Stimulated activated CD8-positive, alpha-beta memory T cell treated with anti-CD3 and anti-CD28 coated beads, Interleukin-15, amount 100 ng/mL, for 4 hours (primary cell): ENCODE measurements at places on chromosomes 6 and 20.

DNA sequence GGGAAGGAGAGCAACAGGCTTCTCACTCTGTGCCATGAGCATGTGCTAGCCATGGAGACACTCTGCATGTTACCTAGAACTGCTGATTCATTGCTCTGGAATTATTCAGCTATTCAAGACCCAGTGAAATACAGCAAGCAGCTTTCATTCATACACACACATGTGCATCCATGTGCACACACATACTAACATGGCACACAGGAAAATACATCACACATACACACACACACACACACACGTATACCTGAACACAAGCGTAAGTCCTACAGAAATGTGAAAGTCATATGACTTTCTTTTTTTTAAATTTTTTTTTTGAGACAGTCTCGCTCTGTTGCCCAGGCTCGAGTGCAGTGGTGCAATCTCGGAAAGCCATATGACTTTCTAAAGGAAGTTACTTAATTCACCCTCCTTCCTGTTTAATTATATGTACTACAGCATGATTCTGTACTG is 108.2 kb upstream of the NFATC2 start:
- DNase-seq = no peak

DNA sequence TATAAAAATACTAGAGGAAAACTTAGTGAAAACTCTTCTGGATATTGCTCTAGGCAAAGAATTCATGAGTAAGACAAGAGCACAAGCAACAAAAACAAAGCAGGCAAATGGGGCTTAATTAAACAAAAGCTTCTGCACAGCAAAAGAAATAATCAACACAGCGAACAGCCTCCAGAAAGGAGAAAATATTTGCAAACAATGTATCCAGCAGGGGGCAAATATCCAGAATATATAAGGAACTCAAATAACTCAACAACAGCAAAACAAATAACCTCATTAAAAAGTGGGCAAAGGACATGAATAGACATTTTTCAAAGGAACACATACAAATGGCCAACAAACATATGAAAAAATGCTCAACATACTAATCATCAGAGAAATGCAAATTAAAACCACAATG is 17.1 kb upstream of the HECA start:
- DNase-seq = no peak

GRCh38 chr20:35225319-35226125 is 968 bp upstream of the MMP24 start:
- DNase-seq = no peak

DNA sequence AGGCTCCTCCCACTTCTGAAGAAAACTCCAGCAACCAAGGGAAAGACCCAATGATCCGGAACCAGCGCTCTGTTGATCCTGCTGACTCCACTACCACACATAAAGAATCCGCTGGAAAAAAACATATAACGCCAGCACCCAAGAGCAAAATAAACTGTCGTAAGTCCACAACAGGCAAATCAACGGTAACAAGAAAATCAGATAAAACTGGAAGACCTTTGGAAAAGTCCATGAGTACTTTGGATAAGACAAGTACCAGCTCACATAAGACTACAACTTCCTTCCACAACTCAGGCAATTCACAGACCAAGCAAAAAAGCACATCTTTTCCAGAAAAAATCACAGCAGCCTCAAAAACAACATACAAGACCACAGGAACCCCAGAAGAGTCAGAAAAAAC is 8.0 kb downstream of the MUCL3 start:
- no peak for DNase-seq

- no peak for DNase-seq
Measured at GRCh38 chr20:15799871-15800270, 773.4 kb downstream of the KIF16B start.

- DNase-seq = no peak
Measured at GRCh38 chr6:30100585-30101443, 12.1 kb downstream of the TRIM31 start.

GRCh38 chr6:44386364-44386928 is 1.1 kb upstream of the CDC5L start:
- no peak for DNase-seq

DNA sequence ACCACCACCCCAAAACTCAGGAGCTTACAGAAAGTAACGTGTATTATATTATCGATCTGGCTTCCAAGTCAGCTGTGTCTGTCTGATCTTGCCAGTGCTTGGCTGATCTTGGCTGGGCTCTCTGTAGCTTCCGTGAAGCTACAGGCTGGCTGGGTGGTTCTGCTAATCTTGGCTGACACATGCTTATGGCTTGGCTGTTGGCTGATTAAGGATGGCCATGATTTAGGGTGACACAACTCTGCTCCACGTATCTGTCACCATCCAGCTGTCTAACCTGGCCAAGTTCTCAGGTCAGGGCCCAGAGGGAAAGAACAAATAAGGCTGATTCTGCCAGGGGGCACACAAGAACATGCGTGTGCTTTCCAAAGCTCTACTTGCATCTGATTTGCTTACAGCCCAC is 64.7 kb upstream of the PRL start:
- DNase-seq = no peak

DNA sequence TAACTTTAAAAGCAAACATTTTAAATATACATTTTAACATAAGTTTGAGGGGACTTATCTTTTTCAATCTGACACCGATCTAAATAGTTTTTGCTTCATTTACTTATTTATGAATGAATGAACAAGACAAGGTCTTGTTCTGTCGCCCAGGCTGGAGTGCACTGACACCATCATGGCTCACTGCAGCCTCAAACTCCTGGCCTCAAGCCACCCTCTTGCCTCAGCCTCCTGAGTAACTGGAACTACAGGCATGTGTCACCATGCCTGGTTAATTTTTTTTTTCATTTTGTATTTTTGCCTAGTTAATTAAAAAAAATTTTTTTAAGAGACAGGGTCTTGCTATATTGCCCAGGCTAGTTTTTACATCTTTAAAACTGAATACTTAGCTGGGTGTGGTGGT is 25.4 kb downstream of the FBXO9 start:
- DNase-seq = no peak

- no peak for DNase-seq
Measured at GRCh38 chr6:47112317-47112716, 70.2 kb upstream of the ADGRF1 start.

DNA sequence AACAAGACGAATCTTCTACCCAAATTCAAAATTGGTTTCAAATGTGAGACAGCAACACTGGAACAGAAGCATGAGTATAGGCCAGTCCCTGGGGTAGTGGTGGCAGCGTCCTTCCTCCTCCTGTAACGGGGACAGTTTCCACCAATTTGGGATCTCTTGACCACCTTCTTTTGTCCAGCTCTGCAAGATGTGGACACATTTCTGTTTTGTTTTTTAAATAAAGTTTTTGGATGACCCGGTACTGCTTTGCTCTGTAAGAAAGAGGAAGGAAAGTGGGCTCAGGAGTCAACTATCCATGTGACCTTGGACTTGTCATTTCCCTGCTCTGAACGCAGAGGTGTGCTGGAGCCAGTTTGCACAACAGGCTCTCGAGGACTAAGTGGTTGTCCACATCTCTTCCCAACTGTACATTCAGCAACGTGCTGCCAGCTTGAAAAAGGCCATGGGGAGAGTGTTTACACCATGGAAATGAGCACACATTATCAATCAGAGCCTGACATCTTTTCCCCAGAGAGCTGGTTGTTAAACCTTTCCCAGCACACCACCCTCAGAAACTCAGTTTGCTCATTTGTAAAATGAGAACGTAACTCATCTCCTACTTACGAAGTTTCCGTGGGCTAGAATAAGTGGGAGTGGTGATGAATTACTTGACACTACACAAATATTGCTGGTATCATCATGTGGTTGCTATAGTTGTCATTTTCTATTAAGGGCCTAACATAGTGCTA is 66.5 kb downstream of the ADTRP start:
- no peak for DNase-seq

DNA sequence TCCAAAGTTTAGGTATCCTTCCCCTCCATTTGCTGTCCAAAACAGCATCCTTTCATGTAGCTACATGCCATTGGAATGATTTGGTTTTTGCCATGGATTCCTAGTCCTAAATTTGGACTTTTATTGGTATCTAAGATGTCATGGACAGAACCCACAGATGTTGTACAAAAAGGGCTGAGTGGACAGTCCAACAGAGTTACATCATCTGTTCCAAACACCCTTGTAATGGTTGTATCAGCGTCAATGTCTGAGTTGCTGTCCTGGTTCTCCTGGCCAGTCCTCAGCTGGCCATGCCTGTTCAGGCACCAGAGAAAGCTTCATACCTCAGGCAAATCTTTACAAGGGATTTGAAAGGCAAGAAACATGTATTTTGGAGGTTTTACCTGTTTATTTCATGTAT is 191.3 kb downstream of the ESR1 start:
- no peak for DNase-seq

DNA sequence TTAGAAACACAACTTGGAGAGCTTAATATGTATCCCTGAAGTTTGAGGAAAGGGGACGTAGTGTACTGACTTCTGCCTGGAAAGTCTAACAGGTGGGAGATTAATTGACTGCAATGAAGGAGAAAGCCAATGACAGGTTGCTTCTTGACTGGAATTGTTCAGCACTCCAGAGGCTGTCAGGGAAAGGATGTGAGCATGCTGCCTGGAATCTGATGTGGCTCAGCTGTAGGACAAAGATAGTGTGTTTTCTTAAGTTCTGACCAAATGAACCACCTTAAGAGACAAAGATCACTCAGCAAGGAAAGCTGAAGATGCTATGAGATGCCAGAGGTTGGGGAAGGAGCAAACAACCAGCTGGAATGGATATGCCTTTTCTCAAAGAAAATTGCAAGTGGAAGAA is 185.8 kb downstream of the PHF3 start:
- DNase-seq = no peak

- DNase-seq = no peak
Measured at GRCh38 chr20:23649242-23649641, 11.5 kb upstream of the CST3 start.

- DNase-seq = no peak
Measured at GRCh38 chr20:48238781-48239180, 453.5 kb upstream of the SULF2 start.

- DNase-seq = no peak
Measured at GRCh38 chr20:56592211-56592610, 36.9 kb upstream of the TFAP2C start.

DNA sequence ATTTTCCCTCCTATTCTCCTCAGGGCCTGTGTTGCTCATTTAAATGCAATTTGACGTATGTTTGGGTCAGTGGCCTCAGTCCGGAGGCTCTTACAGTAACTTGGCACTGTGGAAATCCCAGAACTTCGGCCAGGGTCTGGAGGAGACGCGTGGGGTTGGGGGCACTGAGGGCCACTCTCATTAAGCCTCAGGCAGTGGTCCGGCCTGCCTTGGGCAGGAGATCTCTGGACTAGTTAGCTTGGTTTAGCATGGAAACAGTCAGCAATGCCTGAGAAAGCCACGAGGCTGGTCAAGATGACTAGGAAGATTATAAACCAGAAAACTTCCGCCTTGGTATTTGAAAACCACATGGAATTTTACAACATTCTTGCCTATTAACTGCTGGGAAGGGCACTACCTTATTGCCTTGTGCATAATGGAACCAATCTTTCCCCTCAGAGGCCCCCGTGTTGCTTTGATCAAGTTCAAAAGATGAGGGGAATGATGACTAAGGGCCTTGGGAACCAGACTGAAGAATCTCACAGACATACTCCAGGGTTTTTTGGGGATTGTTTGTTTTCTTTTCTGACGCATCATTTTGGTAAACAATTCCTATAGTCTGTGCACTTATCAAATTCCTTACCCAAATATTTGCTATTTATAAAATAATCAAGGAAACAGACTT is 206.0 kb upstream of the PREP start:
- DNase-seq = no peak

GRCh38 chr20:51511861-51512619 is 30.5 kb downstream of the NFATC2 start:
- no peak for DNase-seq

GRCh38 chr6:54236984-54237383 is 71.3 kb upstream of the TINAG start:
- DNase-seq = no peak

- DNase-seq = no peak
Measured at GRCh38 chr6:152595499-152595898, 41.7 kb downstream of the SYNE1 start.

- no peak for DNase-seq
Measured at GRCh38 chr6:136015531-136015930, 164.0 kb downstream of the PDE7B start.

DNA sequence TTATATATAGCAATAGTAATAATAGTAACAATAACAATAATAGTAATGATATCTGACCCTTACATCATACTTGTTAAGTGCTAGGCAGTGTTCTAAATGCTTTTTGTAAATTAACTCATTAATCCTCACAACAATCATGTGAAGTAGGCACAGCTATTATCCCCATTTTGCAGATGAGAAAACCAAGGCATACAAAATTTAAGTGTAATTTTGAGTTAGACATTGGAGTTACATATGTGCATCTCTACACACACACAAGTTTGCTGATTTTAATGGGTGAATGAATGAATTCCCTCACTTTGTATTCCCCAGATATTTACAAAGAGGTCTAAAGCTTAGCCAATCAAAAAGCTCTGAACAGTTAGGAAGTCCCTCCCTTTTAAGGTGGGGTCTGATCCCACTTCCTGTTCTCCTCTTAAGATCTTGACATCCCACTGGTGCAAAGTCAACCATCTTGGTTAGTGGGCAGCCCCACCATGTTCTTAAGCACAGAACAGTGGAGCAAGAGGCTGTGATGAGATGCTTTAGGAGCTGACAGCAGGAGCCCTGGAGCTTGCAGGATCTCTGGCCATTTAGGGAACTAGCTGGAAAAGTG is 85.3 kb upstream of the FOXP4 start:
- no peak for DNase-seq

GRCh38 chr6:10369896-10370295 is 45.0 kb downstream of the TFAP2A start:
- no peak for DNase-seq

DNA sequence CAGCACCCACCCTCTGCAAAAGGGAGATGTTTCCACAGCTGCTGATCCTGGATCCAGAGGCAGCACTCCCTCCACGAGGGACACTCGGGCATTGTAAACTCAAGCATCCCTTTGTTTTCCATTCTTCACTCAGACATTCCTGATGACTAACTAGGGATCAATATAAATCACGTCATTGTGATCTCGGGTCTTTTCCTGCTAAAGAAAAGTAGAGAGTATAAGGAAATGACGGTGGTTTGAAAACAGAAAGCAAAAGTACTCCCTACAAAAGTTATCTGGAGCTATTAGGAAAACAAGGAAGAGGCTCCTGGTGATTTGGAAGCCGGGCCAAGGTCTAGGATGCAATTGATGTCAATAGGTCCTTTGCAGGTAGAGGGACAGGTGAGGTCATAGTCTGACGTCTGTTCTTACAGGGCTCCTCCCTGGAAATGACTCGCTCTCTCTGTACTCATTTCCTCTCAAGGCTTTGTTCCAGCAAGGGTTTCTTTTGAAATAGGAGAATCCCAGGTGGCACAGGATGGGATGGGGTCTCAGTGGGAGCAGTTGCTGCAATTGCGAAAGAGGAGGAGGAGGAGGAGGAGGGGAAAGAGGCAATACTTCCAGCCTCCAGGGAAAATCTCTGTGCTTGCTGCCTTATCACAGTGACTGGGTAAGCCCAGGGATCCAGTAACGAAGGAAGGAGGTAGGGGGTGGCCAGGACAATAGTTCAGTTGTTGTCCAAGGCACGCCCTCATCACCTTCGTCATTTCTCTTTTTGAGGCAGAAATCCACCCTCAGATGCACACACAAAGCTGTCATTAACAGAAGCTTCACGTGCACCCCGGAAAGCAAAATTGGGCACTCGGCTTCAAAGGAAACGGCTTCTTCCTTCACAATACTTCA is 222.8 kb downstream of the LY86 start:
- no peak for DNase-seq
